ENCODE measurements at places on chromosomes 13 and 19. TPM values are rescaled to one million over a fixed set of nuclear protein-coding genes. Genes with fewer than 3 reads are reported as not detected.

DNA sequence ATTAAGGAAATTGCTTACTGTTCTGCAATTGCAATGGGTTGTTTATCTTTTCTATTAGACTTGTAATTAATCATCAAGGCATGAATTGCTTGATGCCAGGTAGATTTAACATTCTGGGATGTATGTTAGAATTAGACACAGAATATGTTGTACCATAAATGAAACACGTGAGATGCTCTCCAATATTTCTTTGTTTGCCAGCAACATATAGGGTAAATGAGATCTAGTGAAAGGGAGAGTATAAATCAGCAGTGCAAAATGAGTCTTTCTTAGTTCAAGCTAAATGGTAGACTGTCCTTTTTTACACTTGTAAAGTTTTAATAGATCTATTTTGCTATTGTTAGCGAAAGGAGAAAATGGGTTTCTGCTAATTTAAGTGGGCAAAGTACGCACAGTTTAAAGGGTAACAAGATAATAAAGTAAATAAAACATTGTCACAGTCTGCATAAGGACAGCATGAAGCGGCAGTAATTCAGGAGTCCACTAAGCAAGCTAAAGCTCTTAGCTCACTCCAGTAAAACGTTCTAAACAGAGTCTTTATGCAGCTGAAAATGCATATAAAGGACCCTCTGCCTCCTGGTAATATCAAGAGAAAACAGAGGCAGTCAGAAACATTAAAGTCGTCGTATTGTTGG, 1137.1 kb downstream of the OLFM4 start:
- no peaks in the 10 kb centered on the region for H3K4me1 ChIP-seq
- H3K27me3 ChIP-seq = no peaks in the 10 kb centered on the region
- no peak for DNase-seq
- H3K27ac ChIP-seq = no peak overlapping the region

DNA sequence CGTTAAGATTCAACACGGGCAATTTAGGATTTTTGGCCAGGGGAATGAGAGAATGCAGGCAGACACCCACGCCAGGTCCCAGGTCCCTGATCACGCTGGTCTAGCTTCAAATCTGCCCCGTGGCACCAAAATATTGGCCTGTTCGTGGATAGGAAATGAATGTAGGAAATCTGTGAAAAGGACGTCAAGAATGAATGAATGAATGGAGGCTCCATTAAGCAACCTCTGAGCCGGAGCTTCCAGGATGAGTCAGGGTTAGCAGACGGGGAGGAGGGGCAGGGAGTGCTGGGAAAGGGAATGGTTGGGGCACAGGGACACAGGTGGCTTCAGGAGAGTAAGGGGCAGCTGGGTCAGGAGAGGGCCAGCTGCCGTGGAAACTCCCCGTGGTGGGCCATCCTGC, 4.2 kb downstream of the SULT2B1 start:
- DNase-seq = no peak
- no peaks in the 10 kb centered on the region for H3K27me3 ChIP-seq
- H3K4me3 ChIP-seq = no peak overlapping the region
- peaks cover 4% of the 10 kb centered on the region for H3K4me1 ChIP-seq

- H3K27ac ChIP-seq = peak overlapping the region; percentile 55
- peak; percentile 57 for DNase-seq
- peaks cover 17% of the 10 kb centered on the region for H3K4me1 ChIP-seq
- H3K27me3 ChIP-seq = no peaks in the 10 kb centered on the region
- H3K36me3 ChIP-seq = no peaks in the 10 kb centered on the region
- H3K4me3 ChIP-seq = no peak overlapping the region
Measured at GRCh38 chr19:2770055-2771013, 12.7 kb downstream of the SGTA start.

DNA sequence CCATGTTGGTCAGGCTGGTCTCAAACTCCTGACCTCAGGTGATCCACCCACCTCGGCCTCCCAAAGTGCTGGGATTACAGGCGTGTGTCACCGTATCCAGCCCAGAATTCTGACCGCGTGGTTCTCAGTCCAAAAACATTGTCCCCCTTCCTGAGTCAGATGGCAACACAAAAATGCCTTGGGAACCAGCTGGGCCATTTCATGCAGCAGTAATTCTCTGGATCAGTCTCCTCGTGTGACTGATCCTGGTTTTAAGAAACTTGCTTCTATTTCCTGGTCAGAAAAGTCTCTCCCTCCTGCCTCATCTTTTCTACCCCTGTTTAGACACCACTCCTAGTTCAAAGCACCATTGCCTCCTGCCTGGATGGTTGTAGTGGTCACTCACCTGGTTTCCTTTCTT, 60.9 kb upstream of the USP29 start:
- no peaks in the 10 kb centered on the region for H3K27me3 ChIP-seq
- H3K4me1 ChIP-seq = peaks cover 8% of the 10 kb centered on the region
- DNase-seq = no peak
- no peak overlapping the region for H3K4me3 ChIP-seq
- H3K36me3 ChIP-seq = no peaks in the 10 kb centered on the region
- no peak overlapping the region for H3K27ac ChIP-seq

DNA sequence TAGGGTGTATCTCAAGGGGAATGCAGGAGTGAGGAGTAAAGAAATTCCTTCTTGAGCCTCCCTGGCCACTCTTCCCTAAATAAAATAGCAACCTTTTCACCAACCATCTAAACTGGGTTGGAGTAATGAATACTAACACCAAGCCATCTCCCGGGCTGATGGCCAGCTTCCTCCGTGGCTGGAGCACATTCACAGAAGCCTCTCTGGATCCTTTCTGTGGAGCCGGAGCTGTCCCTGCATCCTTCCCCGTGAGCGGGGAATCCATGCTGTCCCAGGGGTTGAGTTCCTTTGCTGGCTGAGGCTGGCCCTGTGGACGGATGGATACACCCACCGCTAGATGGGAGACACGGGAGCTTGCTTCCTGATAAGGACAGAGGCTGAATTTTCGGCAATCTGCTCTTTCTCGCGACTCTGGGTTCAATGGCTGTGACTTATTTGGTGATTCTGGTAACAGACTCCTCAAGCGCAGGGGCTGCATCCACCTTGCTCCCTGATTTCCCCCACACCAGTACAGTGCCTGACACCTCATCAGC, 370.3 kb downstream of the ZNF536 start:
- H3K4me1 ChIP-seq = no peaks in the 10 kb centered on the region
- no peak for DNase-seq
- no peak overlapping the region for H3K4me3 ChIP-seq
- H3K36me3 ChIP-seq = no peaks in the 10 kb centered on the region
- no peaks in the 10 kb centered on the region for H3K27me3 ChIP-seq

DNA sequence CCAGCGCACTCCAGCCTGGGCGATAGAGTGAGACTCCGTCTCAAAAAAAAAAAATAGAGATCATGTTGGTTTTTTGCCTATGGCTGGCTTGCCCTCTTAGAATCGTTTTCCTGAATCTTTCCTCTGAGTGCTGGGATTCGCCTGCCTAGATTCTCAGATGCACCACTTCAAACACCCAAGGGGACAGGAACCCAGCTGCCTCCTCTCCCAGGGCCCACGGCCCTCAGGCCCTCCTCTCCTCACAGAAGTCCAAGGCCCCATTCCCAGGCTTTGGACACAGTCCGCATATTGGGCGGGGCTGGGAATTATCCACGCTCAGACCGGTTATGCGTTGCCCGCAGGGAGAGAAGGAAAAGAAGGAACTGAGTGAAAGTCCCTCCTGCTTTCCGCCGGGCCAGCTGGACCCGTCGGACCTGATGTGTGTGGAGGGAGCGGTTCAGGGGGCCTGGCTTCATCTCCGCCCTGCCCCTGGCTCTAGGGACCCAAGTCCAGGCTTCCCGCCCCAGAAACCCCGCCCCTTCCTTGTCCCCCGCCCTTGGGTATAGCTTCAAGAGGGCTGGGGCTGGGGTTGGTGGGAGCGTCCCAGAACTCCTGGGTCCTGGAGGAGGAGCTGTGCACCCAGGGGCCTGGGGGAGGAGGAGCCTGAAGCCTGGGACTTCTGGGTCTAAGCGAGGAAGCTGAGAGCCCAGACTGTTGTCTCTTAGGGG, 5.8 kb downstream of the PPFIA3 start:
- no peak overlapping the region for H3K4me3 ChIP-seq
- H3K27ac ChIP-seq = no peak overlapping the region
- no peaks in the 10 kb centered on the region for H3K36me3 ChIP-seq
- no peak for DNase-seq

DNA sequence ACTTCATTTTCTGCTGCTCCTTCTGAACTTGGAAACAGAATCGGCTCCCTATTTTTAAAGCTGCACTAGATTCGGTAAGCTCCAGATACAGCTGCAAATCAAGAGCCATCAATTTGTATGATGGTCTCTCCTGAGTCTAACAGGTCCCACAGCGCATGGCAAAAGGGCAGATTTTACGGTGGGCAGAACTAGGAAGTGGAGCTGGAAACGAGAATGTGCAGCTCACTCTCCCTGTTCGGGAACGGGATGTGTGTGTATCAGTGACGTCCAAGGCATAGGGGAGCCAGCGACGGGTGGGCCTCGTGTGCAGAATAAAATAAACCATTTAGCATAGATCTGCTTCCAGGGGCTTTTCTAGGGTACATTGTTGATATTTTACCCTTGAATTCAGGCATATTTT, 74.2 kb downstream of the COL4A1 start:
- no peak for DNase-seq
- H3K4me1 ChIP-seq = peaks cover 25% of the 10 kb centered on the region
- peak overlapping the region; percentile 41 for H3K27ac ChIP-seq
- H3K36me3 ChIP-seq = no peaks in the 10 kb centered on the region

GRCh38 chr13:94660695-94661326, 51.5 kb downstream of the SOX21 start:
- no peaks in the 10 kb centered on the region for H3K36me3 ChIP-seq
- H3K27me3 ChIP-seq = no peaks in the 10 kb centered on the region
- H3K4me1 ChIP-seq = no peaks in the 10 kb centered on the region
- no peak overlapping the region for H3K4me3 ChIP-seq

DNA sequence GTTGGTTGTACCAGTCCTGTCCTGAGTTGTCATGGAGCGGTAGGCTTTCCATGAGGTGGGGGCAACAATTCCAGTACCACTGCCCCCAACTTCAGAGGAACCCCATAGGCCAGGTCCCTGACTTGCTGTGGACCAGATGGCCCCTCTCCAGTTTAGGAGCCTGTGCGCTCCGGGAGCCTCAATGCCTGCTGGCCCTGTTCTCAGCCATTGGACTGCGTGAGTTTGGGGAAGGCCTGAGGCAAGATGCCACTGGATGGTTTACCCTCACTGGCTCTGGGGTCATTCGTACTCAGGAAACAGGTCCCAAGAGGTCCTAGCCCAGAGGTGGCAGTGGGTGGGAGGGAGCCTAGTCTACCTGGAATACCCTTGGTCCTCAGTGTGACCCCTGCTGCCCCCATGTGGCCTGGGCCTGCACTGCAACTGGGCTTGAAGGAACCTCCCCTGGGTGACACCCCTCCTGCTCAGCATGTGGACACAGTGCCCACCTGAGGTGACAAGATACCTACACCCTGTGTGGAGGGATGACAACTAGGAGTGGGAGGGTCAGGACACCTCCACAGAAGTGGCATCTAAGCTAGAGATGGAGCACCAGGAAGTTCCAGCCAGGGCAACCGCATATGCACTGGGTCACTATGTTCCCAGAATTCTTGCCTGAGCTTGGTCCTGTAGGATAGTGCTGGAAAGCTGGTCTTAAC, 6.0 kb upstream of the PRR19 start:
- H3K4me3 ChIP-seq = no peak overlapping the region
- DNase-seq = peak; percentile 93
- H3K27ac ChIP-seq = no peak overlapping the region
- H3K36me3 ChIP-seq = no peaks in the 10 kb centered on the region
- H3K4me1 ChIP-seq = no peaks in the 10 kb centered on the region
- H3K27me3 ChIP-seq = no peaks in the 10 kb centered on the region

GRCh38 chr13:106588367-106588766, 20.4 kb upstream of the ARGLU1 start:
- no peak overlapping the region for H3K4me3 ChIP-seq
- no peak overlapping the region for H3K27ac ChIP-seq
- H3K27me3 ChIP-seq = no peaks in the 10 kb centered on the region
- H3K4me1 ChIP-seq = no peaks in the 10 kb centered on the region
- no peaks in the 10 kb centered on the region for H3K36me3 ChIP-seq
- DNase-seq = no peak

- H3K4me1 ChIP-seq = no peaks in the 10 kb centered on the region
- H3K4me3 ChIP-seq = no peak overlapping the region
- no peaks in the 10 kb centered on the region for H3K36me3 ChIP-seq
- no peak for DNase-seq
- no peak overlapping the region for H3K27ac ChIP-seq
Measured at GRCh38 chr19:21595185-21595584, 89.8 kb downstream of the ZNF429 start.

- peaks cover 3% of the 10 kb centered on the region for H3K4me1 ChIP-seq
- no peak for DNase-seq
- no peak overlapping the region for H3K27ac ChIP-seq
- no peaks in the 10 kb centered on the region for H3K27me3 ChIP-seq
- H3K36me3 ChIP-seq = no peaks in the 10 kb centered on the region
Measured at GRCh38 chr13:46166947-46167610, 14.9 kb downstream of the LCP1 start.

- H3K27ac ChIP-seq = no peak overlapping the region
- no peaks in the 10 kb centered on the region for H3K36me3 ChIP-seq
- no peaks in the 10 kb centered on the region for H3K4me1 ChIP-seq
- DNase-seq = no peak
- no peak overlapping the region for H3K4me3 ChIP-seq
- no peaks in the 10 kb centered on the region for H3K27me3 ChIP-seq
Measured at GRCh38 chr13:90502153-90502552, 845.3 kb upstream of the MIR17HG start.

DNA sequence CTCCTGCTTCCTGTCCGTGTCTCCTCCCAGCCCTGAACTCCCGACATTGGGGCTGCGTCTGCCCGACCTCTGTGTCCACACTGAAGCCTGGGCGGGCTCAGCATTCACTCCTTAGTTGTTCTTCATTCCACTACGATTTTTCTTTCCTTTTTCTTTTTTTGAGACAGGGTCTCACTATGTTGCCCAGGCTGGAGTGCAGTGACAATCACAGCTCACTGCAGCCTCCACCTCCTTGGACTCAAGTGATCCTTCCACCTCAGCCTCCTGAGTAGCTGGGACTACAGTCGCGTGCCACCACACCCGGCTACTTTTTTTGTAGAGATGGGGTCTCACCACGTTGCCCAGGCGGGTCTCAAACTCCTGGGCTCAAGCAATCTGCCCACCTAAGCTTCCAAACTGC, 23.5 kb upstream of the SIGLEC11 start:
- no peaks in the 10 kb centered on the region for H3K27me3 ChIP-seq
- H3K27ac ChIP-seq = no peak overlapping the region
- no peaks in the 10 kb centered on the region for H3K36me3 ChIP-seq
- DNase-seq = no peak
- H3K4me1 ChIP-seq = no peaks in the 10 kb centered on the region

GRCh38 chr13:93736081-93736480, 509.5 kb downstream of the GPC6 start:
- H3K36me3 ChIP-seq = no peaks in the 10 kb centered on the region
- H3K27me3 ChIP-seq = no peaks in the 10 kb centered on the region
- no peak overlapping the region for H3K4me3 ChIP-seq
- H3K4me1 ChIP-seq = no peaks in the 10 kb centered on the region
- no peak for DNase-seq

Gene NLRP11
- 2.3 TPM for polyA plus RNA-seq

Gene GGN
- 196 TPM for polyA plus RNA-seq

Gene BRSK1
- polyA plus RNA-seq = 12.8 TPM

Gene OR7A5
- 3.3 TPM for polyA plus RNA-seq

Gene TTYH1
- polyA plus RNA-seq = 126 TPM

Gene GZMM
- 2.2 TPM for polyA plus RNA-seq

Gene EBI3
- polyA plus RNA-seq = 1.9 TPM
